Activated T-cell treated with anti-CD3 and anti-CD28 coated beads, Interleukin-2, amount 50 U/mL, for 4 hours (primary cell): ENCODE measurements at places on chromosomes 7 and 10.

GRCh38 chr10:132685101-132685891, 100.7 kb downstream of the NKX6-2 start:
- DNase-seq: no peak

- DNase-seq: no peak
Measured at GRCh38 chr7:104112623-104113022, 95.2 kb downstream of the ORC5 start.

DNA sequence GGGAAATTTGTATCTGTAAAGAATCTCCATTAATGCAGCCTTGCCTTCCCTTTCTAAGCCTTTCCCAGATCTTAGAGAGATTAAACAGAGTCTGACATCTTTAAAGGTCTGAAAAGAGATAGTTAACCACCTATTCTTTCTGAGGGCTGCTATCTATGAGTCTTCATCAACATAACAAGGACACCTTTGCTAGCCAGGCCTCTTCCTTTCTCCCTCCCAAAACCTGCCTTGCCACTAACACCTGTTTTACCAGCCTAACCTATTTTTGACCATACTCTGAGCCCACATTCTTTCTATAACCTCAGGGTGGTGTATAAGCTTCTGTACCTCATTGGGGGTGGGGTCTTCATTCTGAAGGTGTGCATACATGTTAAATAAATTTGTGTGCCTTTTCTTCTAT, 217.1 kb downstream of the IPMK start:
- no peak for DNase-seq

DNA sequence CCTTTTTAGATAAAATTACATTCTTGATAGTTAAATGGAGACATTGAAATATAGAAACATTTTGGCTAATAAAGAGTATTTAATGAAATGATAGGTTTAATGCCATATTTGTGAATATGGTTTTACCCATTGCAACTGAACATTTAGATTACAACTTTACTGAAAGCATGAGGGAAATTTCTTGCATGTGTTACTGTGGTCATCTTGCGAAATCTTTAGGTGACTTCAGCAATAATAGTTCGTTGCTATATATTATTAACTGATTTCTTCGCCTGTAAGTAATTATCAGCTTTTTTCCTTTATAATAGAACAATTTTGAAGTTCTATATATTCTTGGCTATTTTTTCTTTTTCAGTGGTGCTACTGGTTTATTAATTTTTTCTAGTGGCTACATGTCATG, 83.2 kb downstream of the MLLT10 start:
- no peak for DNase-seq

DNA sequence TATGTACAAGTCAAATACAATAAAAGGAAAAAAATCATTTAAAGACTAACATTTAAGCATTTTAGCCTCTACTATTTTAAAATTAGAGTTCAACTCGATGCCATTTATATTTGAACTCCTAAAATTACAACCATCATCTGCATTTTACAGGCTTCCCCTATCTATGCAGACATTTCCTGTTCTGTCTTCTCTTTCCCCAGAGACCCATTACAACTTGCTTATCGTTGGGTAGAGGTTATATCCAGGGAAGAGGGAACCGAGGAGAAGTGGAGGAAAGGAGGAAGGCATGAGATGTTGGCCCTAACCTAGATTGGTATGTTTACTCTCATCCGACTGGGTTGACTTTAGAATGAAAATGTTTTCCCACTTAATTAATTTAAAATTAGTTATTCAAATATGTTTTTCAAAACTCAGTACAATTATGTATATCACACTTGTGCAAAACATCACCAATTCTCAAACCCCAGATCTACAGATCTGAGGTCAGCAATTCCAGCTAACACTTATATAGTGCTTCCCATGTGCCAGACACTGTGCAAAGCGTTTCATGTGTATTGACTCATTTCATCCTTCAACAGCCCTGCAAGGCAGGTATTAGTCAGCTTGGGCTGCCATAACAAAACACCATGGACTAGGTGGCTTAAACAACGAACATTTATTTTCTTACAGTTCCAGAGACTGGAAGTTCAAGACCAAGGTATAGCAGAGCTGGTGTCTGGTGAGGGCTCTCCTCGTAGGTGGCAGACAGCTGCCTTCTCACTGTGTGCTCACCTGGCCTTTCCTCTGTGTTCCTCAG, 27.3 kb upstream of the HERPUD2 start:
- no peak for DNase-seq

- DNase-seq: no peak
Measured at GRCh38 chr7:112136271-112137008, 69.8 kb downstream of the DOCK4 start.

DNA sequence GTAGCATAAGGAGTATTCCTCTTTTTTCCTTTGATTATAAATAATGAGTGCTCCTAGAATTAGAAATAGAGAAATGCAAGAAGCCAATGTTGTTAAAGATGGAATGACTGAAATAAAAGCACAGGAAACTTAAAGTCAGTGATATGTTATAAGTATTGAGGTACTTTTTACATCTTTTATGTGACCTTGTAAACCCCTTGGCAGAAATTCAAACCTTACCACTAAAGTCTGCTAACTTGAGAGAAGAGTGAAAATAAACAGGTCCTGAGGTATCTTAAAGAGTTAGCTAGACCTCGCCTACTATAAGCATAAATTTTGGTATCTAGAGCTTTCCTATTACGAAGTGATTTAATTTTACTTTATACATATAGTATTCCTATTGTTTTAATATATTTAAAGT, 188.2 kb downstream of the DKK1 start:
- no peak for DNase-seq

DNA sequence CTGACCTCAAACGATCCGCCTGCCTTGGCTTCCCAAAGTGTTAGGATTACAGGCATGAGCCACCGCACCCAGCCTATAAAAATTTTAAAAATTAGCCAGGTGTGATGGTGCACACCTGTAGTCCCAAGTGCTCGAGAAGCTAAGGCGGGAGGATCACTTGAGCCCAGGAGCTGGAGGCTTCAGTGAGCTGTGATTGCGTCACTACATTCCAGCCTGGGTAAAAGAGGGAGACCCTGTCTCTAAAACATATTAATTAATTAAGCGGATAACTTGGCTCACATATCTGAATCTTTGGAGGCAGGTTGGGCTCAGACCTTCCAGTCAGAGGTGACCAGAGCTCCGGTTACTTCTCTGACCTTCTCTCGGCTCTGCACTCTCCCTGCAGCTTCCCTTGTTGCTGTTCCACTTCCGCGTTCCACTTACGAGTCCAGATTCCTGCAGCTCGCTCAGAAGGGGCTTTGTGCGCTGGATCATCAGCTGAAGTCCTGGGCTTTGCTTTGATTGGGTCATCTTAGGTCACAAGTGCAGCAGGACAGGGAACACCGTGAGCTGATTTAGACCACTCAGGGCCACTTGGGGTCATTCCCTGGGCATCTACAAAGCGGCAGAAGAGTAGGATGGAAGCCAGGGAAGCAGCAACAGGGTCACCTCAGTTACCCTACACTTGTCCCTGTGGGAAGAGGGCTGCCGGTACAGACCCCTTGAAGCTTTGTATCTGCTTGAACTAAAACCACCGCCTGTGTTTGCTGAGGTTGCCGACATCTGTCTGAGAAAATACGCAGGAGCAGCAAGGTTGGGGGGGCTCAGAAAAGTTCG, 2.0 kb upstream of the ARPC1B start:
- no peak for DNase-seq

GRCh38 chr7:39683216-39683845, 60.0 kb downstream of the RALA start:
- DNase-seq: no peak

DNA sequence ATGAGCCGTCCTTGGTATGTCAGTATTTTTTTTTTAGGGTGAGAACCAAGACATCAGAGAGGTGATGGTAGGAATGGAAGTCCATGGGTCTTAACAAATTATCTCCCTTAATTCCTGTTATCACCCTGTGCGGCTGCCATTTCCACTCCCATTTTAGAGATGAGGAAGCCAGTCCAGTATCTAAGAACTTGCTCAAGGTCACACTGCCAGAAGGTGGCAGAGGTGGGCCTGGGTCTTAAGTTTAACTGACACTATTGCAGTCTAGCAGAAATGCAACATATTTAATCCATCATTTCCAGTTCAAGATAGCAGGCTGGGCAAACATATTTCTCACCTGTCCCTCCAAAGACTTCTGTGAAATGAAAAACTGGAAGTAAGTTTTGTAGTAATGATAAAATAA, 108.3 kb downstream of the GLI3 start:
- no peak for DNase-seq

DNA sequence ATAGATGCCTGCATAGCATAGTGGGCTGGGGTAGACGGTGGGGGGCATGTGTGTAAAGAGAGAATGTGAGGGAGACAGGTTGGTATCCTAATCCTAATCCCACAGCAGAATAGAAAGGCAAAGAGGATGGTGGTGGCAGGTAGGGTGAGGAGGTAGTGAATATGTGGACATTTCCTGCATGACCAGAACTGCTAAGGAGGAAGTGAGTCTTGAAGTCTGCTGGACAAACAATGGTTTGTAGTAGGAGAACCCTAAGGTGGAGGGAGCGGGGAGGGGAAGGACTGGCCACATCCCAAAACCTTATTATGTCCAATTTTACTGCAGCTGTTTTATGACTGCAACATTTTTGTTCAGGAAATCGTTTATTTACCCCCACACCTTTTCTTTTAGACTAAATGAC, 279.7 kb downstream of the AUTS2 start:
- no peak for DNase-seq

- no peak for DNase-seq
Measured at GRCh38 chr7:33809228-33809627, 96.1 kb upstream of the BMPER start.

- no peak for DNase-seq
Measured at GRCh38 chr7:3267966-3268690, 32.9 kb upstream of the SDK1 start.

DNA sequence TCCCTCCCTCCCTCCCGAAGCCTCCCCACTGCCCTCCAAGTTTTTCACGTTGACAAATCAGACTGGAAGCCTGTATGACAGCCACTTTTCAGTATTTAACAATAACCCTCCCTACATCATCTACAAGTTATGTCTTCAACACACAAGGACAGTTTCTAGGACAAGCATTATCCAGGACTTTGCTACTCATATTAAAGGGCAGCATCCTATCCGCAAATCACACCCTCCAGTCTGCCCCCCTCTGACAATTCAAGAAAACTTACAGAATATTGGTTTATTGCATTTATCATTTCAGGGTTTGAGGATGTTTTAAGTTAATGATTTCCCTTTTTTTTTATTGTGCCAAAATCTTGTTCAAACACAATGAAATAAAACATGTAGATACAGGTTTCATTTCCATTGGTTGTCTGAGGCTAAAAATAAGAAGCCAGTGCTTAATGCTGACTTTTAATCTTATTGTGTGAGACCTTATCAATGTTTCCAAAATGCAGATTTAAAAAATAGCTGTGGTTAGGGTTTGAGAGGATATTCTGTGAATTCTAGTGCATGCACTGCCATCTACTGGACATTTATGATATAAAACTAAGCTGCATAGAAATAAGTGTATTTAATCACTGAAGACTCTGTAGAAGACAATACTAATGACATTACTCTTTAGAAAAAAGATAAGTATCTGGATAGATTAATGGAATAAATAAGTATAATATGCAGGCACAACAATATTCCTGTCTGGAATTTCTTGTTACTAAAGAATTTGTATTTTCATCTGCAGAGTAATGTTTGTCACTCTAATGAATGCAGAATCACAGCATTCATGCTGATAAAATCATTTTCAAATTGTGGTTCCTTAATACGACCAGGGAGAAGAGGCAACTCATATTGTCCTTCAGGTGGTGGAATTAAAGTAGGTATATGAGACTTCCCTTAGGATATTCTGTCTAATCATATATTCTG, 64.1 kb downstream of the CAV1 start:
- DNase-seq: no peak

DNA sequence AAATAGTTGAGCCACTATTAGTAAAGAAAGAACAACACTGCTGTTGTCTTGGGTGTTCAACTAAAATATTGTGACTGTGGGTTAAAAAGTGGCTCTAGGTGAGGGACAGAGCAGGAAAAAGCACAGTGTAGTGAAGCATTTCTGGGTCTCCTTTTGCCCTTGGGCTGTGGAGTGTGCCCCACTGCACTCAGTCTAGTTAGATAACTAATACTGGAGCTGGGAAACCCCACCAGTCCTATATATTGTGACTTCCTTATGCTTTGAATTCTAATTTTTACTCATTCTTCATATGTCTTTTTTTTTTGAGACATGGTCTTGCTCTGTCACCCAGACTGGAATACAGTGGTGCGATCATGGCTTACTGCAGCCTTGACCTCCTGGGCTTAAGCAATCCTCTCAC, 195.1 kb downstream of the EXOC4 start:
- DNase-seq: no peak

GRCh38 chr7:50302486-50303334, 1.8 kb upstream of the IKZF1 start:
- no peak for DNase-seq

GRCh38 chr10:96313344-96313743, 9.1 kb downstream of the DNTT start:
- no peak for DNase-seq

- DNase-seq: peak; percentile 57
Measured at GRCh38 chr7:150716368-150716767, at the start of gene GIMAP1. Gene GIMAP1, plus strand, starts transcription at chr7:150716613. Its CDS starts 2,435 bp downstream, at chr7:150719048.

DNA sequence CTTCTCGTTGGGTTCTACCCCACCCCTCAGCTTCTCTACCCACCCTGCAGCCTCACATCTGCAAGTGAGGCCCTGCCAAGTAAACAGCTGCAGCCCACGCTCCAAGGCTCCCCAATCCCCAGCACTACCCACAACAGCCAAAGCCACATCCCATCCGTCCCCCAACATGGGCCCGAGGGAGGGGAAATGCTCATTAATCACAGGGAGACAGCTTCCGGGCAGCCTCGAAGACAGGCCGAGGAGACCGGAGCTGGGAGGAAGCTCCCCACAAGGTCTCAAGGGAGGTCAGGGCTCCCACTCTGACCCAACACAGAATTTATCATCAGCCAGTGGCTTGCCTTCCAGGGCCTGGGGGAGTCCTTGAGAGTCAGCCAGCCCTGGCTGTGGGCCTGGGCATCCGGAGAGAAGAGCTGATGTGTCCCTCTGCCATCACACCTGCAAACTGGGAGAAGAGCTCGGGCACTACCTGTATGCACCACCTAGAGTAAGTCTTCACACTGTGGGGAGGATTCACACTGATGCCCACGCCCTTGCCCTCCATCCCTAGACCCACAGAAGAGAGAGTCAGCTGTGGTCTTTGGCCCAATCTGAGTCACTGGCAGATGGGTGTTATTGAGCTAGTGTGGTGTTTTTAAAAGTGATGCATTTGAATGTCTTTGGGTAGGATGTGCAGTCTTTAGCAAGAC, 115.5 kb upstream of the ZMIZ1 start:
- DNase-seq: no peak

DNA sequence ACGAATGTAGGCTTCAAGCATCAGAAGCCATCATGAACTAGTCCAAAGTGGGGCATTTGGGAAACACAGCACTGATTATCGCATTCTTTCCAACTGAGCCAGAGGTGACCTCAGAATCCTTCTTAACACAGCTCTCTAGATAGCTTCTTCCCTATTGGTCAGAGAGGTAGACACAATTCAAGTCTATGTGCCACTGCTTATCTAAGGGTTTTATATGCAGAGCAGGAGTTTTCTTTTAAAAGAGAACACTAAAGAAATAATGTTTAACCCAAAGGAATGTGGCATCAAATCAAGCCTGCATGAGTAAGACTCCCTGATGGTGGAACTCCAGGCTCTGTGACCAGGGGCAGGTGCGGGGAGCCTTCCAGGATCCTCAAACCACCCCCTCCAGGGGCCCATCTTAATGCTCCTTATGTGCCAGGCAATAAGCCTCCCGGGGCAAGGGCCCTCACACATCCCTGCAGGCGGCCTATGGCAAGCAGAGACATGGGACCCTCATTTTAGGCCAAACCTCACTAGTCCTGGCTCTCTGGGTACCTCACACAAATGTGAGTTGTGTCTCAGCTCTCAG, 13.8 kb downstream of the HSPA12A start:
- no peak for DNase-seq

GRCh38 chr7:114073701-114074100, 154.9 kb upstream of the PPP1R3A start:
- no peak for DNase-seq
